ENCODE measurements at places on chromosomes 13 and 19.
A peak's percentile ranks its signal among the peaks of the same experiment; 100 is the strongest.

DNA sequence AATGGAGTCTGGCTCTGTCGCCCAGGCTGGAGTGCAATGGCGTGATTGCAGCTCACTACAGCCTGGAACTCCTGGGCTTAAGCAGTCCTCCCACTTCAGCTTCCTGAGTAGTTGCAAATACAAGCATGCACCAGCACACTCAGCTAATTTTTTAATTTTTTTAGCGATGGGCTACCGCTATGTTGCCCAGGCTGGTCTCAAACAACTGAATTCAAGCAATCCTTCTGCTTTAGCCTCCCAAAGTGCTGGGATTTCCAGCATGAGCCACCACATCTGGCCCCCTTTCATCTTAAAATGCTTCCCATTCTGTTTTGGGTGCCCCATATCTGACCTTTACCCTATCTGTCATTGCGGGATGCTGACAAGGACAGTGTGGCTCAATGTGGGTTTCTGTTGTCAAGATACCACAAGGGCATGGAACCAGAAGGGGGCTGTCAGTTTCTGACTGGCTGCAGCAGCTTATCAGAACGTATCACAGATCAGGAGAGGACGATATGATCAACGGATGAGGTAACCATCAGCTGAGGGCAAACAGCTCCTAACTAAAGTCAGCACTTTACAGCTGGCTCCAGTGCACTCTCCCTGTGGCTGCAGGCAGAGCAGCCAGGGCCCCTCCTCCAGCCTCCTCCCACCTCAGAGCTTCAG, 32.4 kb downstream of the GPR42 start:
- DNase-seq, result no peak

GRCh38 chr13:88649855-88650254, 978.7 kb downstream of the SLITRK5 start:
- no peak for DNase-seq

DNA sequence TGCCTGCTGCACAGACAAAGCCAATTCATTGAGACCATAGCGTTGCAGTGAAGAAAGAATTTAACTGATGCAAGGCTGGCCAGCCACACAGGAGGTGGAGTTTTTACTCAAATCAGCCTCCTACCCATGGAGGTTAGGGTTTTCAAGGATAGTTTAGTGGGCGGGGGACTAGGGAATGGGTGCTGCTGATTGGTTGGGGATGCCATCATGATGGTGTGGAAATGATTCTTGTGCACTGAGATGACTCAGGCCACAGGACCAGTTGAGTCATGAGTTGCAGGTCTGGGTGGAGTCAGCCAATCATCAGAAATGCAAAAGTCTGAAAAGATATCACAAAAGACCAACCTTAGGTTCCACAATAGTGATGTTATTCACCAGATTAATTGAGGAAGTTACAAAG, 359.6 kb downstream of the FOXO1 start:
- DNase-seq, result no peak

GRCh38 chr13:89061821-89062220, 1390.7 kb downstream of the SLITRK5 start:
- no peak for DNase-seq

DNA sequence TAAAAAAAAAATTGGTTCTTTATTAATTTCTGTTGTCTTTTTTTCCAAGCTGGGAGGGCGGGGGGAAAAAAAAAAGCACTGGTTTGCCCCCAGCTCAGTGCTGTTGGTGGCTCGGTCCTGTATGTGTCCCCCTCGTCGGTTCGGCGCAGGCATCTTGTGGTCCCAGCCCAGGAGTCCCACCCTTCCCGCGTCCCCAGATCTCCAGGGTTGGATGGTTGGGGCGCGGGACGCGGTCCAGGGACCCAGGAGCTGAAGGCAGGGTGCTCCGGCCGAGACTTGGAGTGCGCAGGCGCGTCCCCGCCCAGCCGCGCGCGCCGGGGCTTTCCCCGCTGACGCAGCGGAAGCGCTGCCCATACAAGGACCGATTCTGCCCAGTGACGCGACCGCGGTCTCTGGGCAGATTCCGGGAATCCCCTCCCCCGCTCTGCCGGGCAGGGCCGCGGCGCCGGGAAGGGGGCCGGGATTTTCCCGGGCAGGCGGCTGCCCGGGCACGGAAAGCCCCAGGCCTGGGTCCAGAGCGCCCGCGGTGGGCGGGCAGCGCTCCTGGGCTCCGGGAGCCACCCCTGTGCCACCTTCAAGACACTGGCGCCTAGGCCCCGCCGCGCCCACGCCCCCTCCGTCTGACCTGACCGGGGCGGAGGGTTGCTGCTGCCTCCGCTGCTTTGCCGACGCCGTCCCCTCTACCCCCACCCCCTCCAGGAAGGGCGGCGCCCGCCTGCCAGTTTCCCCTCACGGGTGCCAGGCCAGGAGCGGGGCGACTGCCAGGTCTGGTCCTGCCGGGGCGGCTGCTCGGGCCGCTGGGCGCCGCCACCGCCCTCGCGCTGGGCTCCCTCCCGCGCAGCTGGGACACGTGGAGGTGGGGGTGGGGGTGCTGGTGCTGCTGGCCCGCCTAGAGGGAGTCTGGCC, 2.3 kb downstream of the JUNB start:
- DNase-seq, result peak; percentile 92

GRCh38 chr19:16381756-16382401, 57.3 kb downstream of the KLF2 start:
- no peak for DNase-seq

GRCh38 chr19:49106648-49107135, 7.5 kb upstream of the LIN7B start:
- peak; percentile 68 for DNase-seq

- DNase-seq, result peak; percentile 6
Observed at GRCh38 chr13:97068151-97068550, 73.9 kb upstream of the OXGR1 start.

- no peak for DNase-seq
Observed at GRCh38 chr13:42394711-42395085, 122.7 kb downstream of the AKAP11 start.

GRCh38 chr13:102970542-102970941, 95.7 kb downstream of the SLC10A2 start:
- DNase-seq, result no peak

DNA sequence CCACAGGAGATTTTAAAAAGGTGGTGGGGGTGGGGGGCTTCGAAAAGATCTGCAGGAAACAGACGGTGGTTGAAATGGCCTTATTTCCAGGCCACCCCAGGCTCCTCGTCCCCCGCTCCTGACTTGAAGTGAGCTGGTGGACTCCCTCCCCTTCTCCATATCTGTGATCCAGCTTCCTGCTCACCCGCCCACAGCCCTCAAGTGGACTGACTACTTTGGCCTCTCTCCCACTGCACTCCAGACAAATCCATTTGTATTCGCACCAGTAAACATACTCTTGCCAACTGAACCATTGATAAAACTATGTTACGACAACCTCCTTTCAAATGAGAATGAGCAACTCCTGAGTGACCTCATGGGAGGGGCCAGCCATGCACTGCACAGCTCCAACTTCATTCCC, 259.5 kb downstream of the COL4A1 start:
- peak; percentile 47 for DNase-seq

All from endothelial cell (in vitro differentiated cells).